ENCODE measurements at places on chromosomes 7 and 10.

- no peak for DNase-seq
Measured at GRCh38 chr10:99984211-99985034, 25.3 kb downstream of the DNMBP start.

GRCh38 chr10:27911011-27911410 lies 87.9 kb downstream of the ODAD2 start:
- DNase-seq: no peak

DNA sequence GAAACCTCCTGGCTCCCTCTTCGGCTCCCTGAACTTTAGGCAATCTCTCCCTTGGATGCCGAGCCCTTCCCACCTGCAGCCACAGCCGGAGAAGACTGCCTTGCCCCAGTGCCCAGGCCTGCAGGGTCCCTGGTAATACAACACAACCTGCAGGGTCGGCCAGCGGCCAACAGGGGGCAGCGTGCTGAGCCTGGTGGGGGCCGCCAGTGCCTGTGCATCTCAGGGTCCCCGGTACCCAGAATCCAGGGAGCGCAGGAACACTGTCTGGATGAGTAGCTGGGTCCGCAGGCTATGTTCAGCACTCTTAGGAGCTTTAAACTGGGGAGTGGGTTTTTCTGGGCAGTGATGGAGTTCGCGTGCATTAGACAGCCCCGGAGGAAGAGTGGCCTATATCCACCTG lies 17.5 kb upstream of the C10orf71 start:
- DNase-seq: no peak

DNA sequence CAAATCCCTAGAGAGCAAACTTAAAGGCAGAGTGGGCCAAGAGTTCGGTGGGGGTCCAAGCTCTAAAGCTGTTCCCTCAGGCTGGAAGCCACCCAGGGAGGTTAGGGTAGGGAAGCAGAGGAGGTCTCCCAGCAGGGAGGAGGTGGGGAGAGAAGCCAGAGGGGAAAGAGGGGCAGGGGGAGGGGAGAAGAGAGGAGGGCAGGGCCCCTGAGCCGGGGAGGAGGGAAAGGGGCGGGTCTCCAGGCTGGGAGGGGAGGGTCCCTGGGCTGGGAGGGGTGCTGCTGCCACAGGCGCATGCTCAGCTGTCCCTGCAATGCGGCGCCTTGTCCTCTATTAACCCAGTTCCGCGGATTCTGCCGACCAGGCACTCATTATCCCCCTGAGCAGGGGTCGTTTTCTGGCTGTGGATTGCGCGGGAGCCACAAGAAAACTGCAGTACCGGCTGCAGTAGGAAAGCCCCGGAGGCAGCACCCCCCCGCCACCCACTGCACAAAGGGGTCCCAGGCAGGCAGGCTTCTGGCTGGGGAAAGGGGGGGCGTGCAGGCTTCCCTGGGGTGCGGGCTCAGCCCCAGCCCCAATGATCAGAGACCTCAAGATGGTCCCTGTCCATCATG lies 49.3 kb downstream of the CAMK2B start:
- DNase-seq: no peak

DNA sequence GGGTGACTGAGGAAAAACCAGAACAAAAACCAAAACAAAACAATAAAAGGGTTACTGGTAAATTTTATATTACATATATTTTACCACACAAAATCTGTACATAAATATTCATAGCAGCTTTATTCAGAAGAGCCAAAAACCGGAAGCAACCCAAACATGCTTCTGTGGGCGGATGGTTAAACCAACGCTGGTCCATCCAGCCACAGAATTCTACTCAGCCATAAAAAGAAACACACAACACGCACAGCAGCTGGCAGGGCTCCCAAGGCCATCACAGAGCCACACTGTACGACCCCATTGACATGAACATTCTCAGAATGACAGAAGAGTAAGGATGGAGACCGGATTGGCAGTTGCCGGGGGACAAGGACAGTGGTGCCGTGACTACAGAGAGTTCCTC lies 83.6 kb downstream of the PROSER2 start:
- no peak for DNase-seq

GRCh38 chr10:69492746-69493462 lies 41.6 kb downstream of the TSPAN15 start:
- DNase-seq: no peak

DNA sequence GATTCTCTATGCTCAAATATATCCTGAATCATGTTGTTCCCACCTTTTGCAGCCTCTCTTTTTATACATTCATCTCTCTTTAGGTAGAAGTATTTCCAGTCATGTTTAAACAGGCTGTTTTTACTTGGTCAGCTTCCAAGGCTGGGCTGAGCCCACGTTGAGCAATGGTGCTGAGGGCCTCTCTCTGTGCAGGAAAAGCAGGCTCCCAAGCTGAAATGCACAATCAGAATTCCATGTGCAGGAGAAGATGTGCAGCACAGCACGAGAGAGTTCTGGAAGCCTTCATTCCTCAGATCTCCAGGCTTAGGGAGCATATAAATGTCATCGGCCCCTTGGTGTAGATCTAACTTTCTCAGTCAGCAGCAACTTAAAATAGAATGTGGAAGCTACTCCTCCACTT lies 588.5 kb downstream of the TNS3 start:
- DNase-seq: no peak

DNA sequence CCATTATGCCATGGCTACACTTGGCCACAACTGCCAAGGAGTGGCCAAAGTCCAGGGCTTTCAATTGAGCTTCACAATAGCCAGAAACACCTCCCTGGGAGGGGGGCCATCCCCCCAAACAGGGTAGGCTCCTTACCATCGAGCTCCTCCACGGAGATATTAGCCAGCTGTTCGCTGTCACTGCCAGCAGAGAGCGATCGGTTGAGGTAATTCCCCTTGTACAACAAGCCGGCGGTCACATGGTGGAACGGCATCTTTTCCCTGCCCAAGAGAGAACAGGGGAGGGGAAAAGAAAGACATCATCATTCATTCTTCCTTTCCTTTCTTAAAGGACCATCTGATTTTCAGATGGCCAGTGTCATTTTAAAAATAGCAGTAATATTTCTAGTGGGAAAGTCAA lies 133.6 kb downstream of the CALN1 start:
- no peak for DNase-seq

DNA sequence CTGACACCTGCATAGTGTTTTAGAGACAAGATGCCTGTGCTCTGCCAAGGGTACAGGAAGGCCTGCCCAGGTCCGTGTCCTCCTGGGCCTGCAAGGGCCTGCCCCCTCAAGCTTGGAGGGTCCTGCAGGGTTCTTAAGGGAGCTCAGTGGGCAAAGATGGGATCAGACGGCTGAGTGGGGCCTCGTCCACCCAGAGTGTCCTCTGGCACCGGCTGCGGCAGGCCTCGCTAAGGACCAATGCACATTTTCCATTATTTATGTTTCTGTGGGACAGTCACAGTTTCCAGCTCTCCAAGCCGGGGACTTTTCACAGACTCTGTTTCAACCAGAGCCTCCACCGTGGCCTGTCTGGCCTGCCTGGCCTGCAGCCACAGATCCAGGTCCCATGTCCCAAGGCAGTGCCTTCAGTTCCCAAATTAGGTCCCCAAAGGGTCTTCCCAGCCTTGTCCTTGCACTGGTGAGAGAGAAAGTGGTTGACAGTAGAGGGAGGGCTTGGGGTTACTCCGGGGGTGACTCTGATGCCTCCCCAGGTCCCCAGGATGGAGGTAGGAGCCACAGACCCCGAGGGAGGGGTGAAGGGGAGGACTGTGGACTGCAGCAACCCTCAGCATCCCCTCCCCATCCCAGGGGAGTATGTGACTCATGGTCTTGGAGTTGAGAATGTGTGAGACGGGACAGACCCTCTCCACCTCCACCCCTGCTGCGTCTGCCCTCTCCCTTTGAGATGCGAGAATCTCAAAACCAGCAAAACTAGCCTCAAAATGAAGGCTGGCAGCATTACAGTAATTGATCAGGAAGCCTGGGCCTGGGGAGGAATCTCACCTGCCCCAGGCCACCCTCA lies 14.8 kb downstream of the MYL10 start:
- DNase-seq: no peak

DNA sequence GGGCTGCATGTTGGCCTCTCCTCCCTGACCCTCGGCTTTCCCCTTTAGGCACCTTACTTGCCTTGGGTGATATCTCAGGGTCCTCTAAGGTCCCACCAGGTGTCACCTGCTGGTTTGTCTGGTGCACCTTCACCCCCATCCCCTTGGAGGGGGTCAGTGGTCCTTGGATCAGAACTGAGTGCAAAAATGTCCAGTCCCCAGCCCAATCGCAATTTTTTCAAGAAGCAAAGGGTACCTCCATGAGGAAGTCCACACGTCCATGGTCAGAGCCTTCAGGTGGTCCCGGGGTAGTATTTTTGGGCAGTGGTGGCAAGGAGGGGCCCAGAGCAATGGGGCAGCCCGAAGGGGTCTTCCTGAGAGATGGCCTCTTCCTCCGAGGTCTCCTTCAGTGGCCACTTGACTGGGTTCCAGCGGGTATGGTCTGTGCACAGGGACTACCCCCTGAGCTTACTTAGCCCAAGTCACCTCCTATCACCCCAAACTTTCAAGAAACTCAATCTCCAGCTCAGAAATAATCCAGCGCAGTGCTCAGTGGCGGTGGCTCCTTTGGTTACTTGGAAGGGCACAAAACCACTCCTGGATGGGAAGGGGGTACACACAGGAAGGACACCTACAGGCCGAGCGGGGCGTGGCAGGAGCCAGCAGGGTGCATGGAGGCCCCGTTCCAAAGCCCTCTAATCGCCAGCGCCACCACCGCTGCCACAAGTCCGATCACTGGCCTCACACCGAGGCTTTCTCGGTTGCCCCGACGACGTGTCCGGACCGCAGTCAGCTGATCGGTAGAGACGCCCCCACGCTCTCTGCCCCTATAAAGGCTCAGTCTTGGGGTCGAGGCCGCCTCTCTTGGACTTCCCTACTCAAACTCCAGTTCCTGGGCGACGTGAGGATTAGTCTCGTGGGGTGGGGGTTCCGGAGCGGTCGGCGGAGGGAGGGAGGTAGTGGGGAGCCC lies 4.5 kb downstream of the SAP25 start:
- no peak for DNase-seq

DNA sequence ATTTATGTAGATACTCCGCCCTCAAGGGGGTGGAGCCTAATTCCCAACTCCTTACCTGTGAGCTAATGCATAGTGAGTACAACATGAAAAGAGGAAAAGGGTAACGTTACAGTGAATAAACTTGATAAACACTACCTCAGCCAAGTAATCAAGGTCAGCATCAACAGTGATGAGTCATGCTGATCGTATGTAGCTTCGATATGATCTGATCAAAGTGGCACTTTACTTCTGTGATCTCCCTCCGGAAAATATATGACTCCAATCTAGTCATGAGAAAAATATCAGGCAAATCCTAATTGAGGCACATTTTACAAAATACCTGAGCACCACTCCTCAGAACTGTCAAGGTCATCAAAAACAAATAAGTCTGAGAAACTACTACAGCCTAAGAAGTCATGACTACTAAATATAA lies 70.4 kb downstream of the VTI1A start:
- DNase-seq: no peak

GRCh38 chr10:47060993-47061500 lies 149.8 kb downstream of the PTPN20 start:
- no peak for DNase-seq

DNA sequence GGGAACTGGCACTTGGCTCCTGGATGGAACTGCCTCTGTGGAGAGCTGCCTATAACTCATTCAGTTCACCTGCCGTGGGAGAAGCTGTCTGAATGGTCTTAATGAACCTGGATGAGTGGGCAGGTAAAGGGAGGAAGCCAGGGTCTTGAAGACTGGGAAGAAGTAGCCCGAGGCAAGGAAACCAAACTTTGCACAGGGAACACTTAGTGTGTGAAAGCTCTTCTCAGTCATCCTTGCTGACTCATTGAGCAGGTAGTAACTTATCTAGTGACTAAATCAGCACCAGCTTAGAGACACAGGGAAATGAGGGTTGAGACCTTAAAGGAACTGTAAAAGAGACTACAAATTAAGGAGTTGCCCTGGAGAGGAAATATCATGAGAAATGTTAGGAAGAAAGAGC lies 9.9 kb downstream of the LRRC4 start:
- DNase-seq: no peak

DNA sequence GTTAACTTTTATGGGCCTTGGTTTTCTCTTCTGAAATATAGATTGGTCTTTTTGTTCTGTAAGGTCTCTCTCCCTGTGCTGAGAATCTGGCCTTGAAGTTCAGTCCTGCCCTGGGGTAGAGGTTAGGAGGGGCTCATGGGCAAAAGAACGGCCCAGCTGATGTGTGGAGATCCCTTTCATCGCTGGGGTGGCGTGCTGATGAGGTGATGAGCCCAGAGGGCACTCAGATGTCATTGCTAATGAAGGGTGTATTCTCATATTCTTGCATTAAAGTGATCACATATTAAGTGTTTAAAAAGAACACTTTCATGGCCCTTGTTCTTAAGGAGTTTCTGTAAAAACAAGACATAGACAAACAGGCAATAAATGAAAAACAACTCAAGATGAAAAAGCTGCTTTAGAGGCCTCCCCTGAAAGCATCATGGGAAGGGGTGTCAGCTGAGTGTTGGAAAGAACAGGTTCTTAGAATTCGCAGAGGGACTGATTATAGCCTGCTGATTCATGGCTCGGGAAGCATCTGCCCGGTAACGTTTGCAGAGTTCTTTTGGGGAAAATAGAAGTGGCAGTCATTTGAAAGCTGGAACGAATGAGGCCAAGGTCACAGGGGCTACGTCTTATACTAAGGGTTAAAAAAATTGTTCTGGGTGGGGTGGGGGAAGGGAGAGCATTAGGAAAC lies 72.5 kb upstream of the GPR158 start:
- no peak for DNase-seq

DNA sequence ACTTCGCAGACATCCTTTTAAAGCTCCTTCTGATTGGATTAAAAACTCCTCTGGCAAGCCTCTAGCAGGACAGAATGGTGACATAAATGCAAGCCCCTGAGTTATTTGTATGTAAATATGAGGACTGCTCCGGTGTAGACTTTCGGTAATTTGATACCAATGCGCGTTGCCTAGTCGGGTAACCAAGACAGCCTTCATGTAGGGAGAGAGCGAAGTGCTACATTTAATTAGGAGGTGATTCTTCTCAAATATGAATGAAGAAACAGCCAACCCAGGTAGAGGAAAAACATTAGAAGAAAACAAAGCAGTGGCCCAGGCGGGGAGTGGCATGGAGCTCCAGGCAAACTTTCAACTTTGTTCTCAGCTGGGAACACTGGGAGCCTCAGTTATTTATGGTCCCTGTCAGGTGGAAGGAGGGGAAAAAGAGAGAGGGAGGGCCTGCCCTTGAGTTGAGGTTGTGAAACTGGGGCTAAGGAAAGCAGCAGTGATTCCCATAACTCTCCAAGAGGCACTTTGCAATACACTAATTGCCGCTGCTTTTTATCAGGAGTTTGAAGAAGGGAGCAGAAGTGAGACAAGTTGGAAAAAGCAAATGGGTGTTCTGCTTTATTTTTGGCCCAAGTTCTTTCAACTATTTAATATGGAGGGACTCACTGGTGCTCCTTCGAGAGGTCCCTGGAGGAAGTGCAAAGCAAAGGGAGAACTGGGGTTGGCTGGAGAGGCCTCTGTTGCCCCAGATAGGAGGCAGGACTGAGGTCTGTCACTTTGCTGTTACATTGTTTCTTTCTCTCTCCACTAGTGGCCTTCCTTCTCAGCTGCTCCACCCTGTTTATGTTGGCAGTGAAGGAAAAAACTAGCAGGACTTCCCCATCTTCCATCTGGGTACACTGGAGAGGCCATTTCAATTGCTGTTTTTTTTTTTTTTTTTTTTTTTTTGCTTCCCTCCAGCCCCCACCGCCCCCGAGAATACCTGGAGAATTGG lies 234.6 kb upstream of the CCDC6 start:
- DNase-seq: no peak

- no peak for DNase-seq
Measured at GRCh38 chr10:13651969-13652720, 65.4 kb downstream of the PRPF18 start.

GRCh38 chr7:158272509-158273137 lies 315.0 kb downstream of the PTPRN2 start:
- no peak for DNase-seq
